ENCODE measurements at places on chromosomes 16 and 17. TPM values are rescaled to one million over a fixed set of nuclear protein-coding genes. Genes with fewer than 3 reads are reported as not detected.

GRCh38 chr17:13266606-13267005 is 248.8 kb upstream of the ELAC2 start:
- no peaks in the 10 kb centered on the region for H3K4me1 ChIP-seq
- DNase-seq = no peak

DNA sequence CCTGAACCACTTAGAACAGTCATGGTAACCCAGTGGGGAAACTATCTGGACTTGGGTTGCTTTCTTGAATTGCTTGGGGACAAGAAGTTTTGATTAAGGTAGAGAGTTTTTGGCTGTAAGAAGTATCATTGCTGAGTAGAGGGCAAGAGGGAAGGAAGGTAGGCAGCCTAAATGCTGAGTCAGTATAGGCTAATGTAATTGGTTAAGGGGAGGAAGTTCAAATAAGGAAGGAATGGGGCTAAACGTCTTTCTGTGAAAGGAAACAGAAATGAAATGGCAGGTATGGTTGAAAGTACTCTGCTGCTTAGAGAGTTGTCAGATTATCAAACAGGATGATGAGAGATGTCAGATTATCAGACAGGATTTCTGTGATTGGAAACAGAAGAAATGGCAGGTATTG is 20.3 kb downstream of the KPNB1 start:
- H3K27me3 ChIP-seq = no peaks in the 10 kb centered on the region
- no peak for DNase-seq
- peaks cover 70% of the 10 kb centered on the region for H3K36me3 ChIP-seq
- no peak overlapping the region for H3K4me3 ChIP-seq
- H3K4me1 ChIP-seq = no peaks in the 10 kb centered on the region

DNA sequence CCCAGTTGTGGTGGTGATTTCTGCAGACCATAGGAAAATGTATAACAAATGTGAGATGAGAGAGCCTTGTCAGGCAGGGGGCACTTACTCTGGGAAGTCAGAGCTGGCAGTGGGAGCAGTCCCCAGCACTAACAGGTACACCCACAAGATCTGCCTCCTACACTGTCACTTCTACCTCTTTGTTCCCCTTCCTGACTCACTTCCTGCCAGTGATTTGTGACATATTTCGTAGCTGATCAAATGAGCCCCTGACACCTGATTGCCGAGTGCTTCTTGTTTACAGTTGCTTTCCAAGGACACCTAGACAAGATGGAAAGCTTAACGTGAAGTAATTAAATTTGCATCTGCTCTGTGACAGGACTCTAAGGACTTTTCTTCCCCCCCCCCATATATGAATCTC is 40.5 kb downstream of the FTO start:
- peaks cover 29% of the 10 kb centered on the region for H3K4me1 ChIP-seq
- H3K4me3 ChIP-seq = no peak overlapping the region
- DNase-seq = no peak
- H3K27me3 ChIP-seq = no peaks in the 10 kb centered on the region

MMP2 gene
- 452 TPM for total RNA-seq

Data from osteocyte (in vitro differentiated cells).